ENCODE measurements at places on chromosomes 6 and 20.
A peak's percentile ranks its signal among the peaks of the same experiment; 100 is the strongest.

- no peak for DNase-seq
Observed at GRCh38 chr6:154962753-154963152, 32.4 kb upstream of the TIAM2 start.

GRCh38 chr20:3013771-3014170 is 29.7 kb upstream of the GNRH2 start:
- DNase-seq, result no peak

- DNase-seq, result no peak
Observed at GRCh38 chr20:40680161-40680959, 8.7 kb downstream of the MAFB start.

- DNase-seq, result no peak
Observed at GRCh38 chr6:83589076-83589475, 76.7 kb downstream of the PRSS35 start.

GRCh38 chr6:129744201-129744879 is 34.4 kb upstream of the ARHGAP18 start:
- DNase-seq, result no peak

DNA sequence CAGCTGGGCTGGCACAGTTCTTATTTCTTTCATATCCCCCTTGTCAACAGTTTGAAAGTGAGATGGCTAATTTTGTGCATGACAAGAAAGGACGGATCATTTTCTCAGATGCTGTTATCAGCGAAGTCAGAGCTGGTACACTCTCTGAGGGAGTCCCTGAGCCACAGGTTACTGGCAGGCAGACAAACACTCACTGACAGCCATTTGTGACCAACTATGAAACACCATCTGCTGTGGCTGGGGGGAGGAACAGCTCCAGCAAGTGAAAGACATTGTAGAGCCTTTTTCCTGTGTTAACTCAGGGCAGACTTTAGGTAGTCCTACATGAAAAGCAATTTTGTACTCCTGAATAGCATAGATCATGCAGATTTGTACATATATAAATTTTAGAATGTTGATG is 22.2 kb downstream of the OLIG3 start:
- DNase-seq, result no peak

DNA sequence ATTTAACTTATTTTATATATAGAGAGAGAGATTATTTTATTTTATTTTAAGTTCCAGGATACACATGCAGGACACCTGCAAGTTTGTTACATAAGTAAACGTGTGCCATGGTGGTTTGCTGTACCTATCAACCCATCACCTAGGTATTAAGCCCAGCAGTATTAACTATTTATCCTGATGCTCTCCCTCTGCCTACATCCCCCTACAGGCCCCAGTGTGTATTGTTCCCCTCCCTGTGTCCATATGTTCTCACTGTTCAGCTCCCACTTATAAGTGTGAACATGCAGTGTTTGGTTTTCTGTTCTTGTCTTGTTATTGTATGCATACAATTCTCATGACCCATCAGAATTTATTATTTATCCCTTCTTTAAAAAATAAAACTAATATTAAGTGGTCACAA is 34.6 kb downstream of the FKBP1C start:
- DNase-seq, result no peak

DNA sequence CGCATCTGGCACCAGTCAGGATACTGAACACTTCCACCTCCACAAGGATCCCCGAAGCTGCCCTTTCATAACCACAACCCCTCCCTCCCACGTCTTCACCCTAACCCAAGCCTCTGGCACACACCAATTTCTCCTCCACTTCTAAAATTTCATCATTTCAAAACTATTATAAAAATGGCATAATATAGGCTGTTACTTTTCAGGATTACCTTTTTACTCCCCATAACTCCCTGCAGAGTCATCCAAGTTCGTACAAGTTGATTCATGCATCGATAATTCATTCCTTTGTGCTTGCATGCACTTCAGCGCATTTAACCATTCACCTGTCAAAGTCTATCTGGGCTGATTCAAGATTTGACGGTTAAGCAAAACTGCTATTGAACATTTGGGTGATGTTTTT is 30.6 kb upstream of the LY86 start:
- no peak for DNase-seq

- DNase-seq, result no peak
Observed at GRCh38 chr6:37496951-37497885, 2.5 kb downstream of the CCDC167 start.

DNA sequence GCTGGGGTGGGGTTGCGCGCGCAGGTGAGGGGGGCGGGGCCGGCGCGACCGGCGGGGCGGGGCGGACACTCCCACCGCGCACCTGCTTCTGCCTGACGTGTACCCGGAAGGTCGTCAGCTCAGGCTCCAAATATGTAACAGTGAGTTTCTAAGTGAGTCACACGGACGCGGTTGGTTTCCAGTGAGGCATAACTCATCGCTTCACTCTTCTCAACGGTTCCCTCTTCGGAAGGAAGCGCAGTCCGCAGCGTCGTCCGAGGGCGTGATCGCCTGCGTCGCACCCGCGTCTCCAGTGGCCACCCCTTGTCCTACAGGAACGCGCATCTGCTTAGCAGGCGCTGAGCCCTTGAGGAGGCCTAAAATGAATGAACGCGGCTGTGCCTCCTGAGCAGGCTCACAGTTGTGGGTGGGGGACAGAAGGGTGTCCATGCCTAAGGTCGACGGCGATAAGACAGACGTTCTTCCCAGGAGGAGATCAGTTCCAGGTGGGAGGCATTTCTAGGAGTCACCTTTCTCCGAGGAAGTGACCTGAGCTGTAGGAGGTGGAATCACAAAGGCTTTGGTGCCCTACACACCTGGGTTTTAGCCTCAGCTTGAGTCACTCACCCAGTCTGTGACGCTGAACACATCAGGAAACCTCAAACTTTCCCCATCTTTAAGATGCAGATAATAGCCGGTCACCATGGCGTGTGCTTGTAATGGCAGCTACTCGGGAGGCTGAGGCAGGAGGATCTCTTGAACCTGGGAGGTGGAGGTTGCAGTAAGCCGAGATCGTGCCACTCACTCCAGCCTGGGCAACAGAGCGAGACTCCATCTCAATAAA is 50.9 kb upstream of the EZR start:
- peak; percentile 95 for DNase-seq

GRCh38 chr6:117298941-117299340 is 33.6 kb downstream of the VGLL2 start:
- DNase-seq, result no peak

- DNase-seq, result no peak
Observed at GRCh38 chr20:13117200-13117599, 103.9 kb upstream of the ISM1 start.

- DNase-seq, result no peak
Observed at GRCh38 chr20:62663145-62664018, 21.1 kb downstream of the SLCO4A1 start.

GRCh38 chr20:42530855-42531448 is 658.8 kb downstream of the PTPRT start:
- no peak for DNase-seq

DNA sequence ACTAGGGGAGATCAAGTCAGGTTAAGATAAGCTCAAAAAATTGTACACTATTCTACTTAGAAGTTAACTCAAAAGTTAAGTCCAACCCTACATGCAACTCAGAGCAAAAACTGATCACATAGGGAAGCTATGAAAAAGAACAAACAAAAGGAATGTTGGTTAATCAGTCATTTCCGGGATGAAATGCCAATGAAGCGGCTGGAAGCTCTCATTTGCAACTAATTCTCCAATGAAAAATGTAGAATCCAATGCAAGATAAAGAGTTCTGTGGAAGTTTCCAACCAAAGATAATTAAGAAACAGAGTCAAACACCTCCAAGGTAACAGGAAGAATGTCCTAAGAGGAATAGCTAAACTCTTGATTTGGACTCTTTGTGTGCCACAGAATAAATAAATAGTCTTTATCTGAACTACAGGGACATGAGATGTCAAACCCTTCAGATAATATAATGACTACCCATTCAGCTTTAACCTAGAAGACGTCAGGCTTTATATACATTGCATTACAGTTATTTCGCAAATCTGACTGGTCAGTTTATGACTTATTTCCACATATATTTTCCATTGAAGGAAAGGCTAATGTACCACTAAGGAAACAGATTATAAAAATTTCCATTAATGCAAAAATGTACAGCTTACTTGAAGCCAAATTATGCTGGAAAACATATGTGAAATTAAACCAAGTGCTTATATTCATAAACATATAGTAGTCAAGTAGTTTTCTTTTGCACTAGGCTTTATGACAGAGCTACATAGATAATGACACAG is 48.0 kb upstream of the DST start:
- DNase-seq, result no peak

DNA sequence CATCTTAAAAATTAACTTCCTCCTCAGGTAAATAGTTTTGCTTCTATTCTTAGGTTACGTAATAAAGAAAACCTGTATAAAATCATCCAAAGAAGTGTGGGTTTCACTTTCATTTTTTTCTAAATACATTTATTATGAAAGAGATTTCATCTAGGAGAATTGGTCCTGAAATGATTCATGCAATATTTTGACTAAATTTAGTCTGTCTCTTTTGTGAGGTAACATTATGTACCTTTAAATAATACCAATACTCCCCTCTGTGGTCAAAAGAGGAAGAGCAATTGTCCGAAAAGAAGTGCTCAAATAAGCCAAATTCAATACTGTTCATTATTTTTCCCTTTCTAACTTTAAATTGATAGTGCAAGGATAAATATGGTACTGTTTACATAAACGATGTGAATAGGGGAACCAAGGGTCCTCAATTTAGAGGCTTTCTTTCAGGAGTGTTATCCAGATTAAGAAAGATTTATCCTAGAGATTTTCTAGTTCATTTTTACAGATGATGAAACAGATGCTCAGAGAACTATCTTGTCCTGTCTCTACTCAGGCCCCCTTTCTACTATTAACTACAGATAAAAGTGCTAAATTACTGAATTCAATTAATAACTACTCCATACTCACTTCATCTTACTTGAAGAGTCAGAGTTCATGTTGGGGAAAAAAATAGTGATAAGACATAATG is 26.2 kb downstream of the CYP39A1 start:
- DNase-seq, result no peak

DNA sequence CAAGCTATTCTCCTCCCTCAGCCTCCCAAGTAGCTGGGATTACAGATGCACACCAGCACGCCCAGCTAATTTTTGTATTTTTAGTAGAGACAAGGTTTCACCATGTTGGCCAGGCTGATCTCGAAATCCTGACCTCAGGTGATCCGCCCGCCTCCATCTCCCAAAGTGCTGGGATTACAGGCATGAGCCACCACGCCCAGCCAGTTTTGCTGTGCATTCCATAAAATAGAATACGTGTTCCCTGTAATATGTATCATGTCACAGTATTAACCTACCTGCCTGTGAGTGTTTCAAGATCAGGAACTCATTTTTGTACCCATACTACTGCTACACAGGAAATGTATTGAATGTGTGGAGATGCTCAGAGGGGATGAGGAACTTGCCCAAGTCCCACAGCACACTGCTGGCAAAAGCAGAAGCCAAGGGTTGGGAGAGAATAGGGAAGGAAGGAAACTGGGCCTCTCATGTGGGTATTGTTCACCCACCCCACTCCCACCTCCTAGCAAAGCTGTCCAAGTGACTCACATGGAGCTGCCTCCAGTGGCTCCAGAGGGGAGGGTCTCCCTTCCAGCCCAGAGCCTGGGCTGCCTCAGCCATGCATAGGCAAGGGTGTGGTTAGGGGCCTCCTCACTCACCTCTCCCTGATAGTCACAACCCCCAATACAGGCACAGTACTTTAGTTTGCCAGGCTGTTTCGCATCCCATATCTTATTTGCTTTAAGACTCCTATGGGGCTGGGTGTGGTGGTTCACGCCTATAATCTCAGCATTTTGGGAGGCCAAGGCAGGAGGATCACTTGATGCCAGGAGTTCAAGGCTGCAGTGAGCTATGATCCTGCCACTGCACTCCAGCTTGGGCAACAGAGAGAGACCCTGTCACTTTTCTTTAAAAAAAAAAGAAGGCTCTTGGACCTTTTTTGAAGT is 9.4 kb downstream of the HM13 start:
- no peak for DNase-seq

Data from activated T-helper 1 cell treated with Interleukin-2 at 50 U/mL for 16 hours (primary cell).